ENCODE measurements at places on chromosomes 1 and 21.

GRCh38 chr1:232988572-232989040 is 38.2 kb downstream of the NTPCR start:
- no peak for DNase-seq

DNA sequence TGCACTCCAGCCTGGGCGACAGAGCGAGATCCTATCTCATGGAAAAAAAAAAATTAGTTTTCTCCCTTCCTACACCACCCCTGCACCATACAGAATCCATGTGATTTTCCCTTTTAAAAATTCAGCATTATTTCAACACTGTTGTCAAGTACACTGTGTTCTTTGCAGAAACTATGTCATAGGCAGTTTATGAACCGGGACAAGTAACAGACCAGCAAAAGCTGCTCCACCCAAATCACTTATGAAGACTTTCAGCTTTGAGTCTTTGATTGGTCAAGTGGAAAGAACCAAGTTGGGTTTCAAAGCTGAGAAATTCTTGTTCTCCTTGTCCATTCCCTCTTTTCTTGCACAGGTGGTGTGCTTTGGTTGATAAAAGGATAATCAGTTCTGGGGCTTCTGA is 173.0 kb downstream of the CDC7 start:
- DNase-seq = no peak

DNA sequence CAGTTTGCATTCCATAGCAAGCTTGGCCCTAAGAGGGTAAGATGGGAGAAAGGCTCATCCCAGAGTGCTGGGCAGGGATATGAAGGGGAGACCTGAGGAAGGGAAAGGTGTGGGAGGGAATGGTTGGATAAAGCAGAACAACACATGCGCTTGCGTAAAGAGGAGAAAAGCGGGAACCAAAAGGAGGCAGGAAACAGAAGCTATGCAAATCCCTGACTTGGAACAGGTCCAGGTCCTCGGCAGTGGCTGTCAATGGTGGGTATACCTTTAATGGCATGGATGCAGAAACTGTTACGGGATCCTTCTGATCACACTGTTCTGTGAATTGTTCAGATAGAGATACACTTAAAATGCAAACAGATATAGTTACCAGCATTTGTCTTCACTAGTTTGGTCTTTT is 455.6 kb downstream of the SIPA1L2 start:
- DNase-seq = no peak

DNA sequence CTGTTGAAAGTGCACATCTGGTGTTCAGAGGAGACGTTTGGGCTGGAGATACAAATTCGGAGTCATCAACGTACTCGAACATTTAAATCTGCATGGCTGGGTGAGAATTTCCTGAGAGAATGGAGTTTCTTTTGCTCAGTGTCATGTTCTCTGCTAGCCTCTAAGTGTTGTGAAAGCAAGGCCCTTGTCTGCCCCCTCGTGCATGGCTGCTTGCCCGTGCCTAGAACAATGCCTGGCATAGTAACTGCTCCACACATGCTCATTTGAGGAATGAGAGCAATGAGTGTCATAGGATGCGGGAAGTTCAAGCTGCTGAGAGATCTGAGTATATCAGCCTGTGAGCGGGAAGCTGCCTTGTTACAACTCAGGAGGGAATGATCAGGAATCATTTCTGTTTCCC is 171.1 kb upstream of the CSF3R start:
- DNase-seq = peak; percentile 55

DNA sequence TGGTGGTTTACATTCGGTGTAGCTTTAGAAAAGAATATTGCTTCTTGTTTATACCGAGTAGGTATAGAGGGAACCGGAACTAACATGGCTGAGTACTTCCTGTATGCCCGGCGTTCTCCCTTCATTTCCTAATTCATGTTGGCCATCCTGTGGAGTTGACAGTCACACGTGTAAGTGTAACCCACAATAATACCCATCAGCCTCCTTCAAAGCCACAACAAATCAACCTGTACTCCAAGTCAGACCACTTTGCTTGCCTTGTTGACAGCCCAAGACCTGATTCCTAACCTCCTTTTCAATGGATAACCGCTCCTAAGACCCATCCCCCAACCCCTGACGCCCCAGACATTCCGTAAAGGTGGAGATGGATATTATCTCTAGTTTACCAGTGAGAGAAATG is 42.1 kb downstream of the UBE2U start:
- no peak for DNase-seq

DNA sequence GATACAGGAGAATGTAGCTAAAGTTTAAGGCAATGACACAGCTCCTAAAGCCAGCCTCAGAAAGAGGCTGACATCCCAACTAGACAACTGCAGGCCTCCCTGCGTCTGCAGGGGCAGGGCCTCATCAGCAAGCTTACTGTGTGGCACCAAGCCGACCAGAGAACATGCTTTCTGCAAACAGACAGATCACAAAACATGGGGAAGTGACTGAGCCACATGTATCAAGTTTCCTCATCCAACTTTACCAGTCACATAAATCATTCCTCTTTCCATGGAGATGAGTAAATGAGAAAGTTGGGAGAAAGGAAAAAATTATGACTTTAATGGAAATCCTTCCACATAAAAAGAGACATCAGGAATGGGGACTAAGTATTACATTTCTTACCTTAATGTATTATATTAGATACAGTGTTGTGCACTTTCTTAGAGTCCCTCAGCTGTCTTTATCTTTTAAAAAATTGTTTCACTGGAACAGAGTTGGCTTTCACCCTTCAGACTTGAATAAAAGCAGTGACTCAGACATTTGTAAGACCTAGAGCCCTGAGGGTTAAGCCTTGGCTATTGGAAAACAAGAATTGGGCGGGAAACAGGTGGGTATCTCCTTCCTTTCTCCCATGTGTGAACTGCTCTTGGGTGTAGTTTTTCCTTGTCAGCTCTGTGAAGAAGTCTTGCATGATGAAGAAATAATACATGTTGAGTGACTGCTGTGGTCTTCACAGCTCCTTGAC is 305.7 kb upstream of the SNX7 start:
- DNase-seq = no peak

DNA sequence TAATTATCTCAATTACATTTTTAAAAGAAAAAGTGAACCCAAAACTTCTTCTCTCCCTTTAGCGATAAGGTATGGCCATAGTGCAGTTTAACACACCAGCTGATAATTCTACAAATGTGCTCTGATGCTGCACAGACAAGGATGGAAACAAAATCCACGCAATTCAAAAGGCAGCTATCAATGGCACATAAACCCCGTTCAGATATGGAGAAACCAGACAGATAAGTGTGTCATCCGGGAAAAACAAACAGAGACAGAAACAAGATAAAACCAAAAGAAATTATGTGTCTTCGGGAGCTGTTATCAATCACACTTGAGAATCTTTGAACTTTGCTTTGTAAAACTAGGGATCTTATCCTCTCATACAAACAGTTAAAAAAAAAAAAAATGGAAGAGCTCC is 73.6 kb downstream of the SIPA1L2 start:
- no peak for DNase-seq

DNA sequence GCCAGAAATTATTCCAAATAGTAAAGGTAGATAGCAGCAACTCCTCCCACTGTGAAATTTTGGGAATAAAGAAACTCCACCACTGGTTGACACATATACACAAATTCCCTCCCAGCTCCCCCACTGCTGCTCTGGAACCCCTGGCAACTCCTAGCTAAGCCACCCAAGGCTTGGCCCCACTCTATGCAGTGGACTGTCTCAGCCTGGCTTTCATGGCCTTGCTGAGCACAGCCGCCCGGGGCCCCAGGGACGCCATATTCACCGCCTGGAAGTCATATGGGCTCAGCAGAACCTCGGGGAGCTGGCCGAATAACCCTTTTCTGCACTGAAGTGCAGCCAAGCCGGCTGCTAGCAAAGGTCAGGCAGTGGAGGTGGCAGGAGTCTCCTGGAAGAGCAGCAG is 15.4 kb upstream of the RBM34 start:
- DNase-seq = no peak

DNA sequence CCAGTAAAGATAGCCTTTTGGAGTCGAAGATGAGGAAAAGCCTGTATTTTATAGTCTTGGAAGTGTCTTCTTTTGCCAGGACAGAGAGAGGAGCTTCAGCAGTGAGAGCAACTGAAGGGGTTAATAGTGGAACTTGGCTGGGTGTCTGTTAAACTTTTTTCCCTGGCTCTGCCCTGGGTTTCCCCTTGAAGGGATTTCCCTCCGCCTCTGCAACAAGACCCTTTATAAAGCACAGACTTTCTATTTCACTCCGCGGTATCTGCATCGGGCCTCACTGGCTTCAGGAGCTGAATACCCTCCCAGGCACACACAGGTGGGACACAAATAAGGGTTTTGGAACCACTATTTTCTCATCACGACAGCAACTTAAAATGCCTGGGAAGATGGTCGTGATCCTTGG is at the start of gene VCAM1:
Gene VCAM1 (plus strand): TSS at position 253 of the 400 bp plus-strand sequence. CDS start 119 bp downstream, at position 372.
- peak; percentile 72 for DNase-seq

GRCh38 chr1:157269656-157270375 is 131.6 kb upstream of the ETV3 start:
- no peak for DNase-seq

DNA sequence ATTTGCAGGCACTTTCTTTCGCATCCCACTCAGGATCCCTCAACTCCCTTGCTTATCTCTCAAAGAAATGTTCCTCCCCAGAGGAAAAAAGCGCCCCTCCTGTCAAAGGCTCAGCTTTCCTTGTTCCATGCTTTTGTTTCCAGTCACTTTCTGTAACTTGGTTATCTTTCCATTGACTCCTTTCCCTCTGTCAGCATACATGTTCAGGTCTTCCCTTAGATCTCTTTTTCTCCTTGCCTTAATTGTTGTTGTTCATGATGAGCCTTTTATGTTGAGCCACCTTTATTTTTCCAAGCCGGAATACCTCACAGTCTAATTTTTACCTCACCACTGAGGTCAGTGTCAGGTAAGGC is 46.5 kb upstream of the PODN start:
- no peak for DNase-seq
